ENCODE measurements at places on chromosomes 3 and 15.

- H3K27ac ChIP-seq, result no peak overlapping the region
- DNase-seq, result no peak
- H3K27me3 ChIP-seq, result no peaks in the 10 kb centered on the region
Observed at GRCh38 chr15:101167411-101167752, 84.5 kb downstream of the CHSY1 start.

DNA sequence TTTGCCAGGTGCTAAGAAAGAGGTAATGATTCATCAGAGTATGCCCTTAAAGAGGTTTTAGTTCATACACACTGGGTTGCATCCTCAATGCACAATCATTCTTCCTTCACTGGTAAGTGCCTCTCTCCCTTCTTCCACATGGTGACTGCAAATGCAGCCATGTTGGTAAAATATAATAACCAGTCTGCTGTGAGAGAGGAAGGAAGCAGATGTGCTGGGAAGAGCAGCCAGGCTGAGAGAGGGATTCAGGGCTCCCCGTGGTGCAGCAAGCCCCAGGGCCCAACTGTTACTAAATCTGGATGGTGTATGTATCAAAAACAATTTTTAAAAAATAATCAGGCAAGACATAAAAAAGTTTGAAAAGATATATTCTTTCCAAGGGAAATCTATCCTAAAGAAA, 498.1 kb downstream of the MAGI1 start:
- peaks cover 23% of the 10 kb centered on the region for H3K4me1 ChIP-seq
- no peaks in the 10 kb centered on the region for H3K27me3 ChIP-seq
- H3K27ac ChIP-seq, result no peak overlapping the region
- H3K36me3 ChIP-seq, result no peaks in the 10 kb centered on the region
- DNase-seq, result no peak

GRCh38 chr15:75594276-75594675, 15.2 kb upstream of the PTPN9 start:
- H3K27ac ChIP-seq, result no peak overlapping the region
- H3K4me3 ChIP-seq, result no peak overlapping the region
- no peak for DNase-seq
- H3K36me3 ChIP-seq, result peaks cover 5% of the 10 kb centered on the region

DNA sequence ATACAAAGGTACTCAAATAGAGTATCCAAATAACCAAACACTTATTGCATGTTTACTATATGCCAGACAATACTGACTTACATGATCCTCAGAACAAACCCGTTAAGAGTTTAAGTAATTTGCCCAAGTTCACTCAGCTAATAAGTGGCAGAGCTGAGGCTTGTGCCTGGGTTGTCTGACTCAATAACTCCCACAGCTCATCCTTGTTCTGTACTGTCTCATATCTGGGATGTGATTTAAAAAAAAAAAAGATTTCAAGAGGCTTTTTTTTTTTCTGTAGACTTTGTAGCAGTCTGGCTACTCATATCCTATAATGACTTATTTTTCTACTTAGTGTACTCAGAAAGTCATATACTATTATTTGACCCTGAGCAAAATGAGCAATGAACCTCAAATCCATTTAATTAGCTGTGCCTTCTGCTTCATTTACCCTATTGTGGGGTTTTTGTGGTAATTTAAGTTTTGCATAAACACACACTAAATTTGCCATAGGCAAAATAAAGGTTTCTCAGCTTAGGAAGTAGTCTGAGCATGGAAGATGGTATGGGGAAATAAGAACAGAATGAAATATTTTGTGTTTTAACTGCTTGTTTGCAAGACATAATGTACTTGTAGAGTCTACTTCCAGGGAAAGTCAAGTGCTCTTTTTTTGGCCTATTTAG, 3.1 kb downstream of the NSUN3 start:
- H3K27me3 ChIP-seq, result no peaks in the 10 kb centered on the region
- H3K27ac ChIP-seq, result no peak overlapping the region
- H3K36me3 ChIP-seq, result no peaks in the 10 kb centered on the region

GRCh38 chr15:72369964-72370363, 5.8 kb downstream of the HEXA start:
- H3K27ac ChIP-seq, result no peak overlapping the region
- H3K27me3 ChIP-seq, result no peaks in the 10 kb centered on the region
- no peak for DNase-seq
- H3K4me3 ChIP-seq, result no peak overlapping the region
- H3K36me3 ChIP-seq, result no peaks in the 10 kb centered on the region

DNA sequence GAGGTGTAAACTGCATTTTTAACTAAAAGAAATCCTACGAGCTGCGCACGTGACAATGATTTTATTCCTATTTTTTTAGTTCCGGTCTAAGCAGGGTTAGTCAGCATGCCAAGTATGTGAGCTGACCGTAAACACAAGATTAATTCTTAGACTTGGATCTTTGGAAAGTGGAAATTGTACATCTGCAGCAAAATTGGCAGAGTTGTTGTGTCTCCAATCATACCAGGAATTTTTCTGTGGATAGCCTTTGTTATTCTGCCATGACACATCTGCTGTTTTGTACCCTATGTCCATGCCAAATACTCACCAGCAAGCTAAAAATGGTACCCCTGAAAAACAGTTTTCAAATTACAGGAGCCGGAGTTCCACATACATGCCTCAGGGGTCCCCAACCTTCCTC, 562.5 kb downstream of the UNC13C start:
- no peaks in the 10 kb centered on the region for H3K4me1 ChIP-seq
- no peaks in the 10 kb centered on the region for H3K36me3 ChIP-seq
- H3K27me3 ChIP-seq, result no peaks in the 10 kb centered on the region
- H3K27ac ChIP-seq, result no peak overlapping the region

DNA sequence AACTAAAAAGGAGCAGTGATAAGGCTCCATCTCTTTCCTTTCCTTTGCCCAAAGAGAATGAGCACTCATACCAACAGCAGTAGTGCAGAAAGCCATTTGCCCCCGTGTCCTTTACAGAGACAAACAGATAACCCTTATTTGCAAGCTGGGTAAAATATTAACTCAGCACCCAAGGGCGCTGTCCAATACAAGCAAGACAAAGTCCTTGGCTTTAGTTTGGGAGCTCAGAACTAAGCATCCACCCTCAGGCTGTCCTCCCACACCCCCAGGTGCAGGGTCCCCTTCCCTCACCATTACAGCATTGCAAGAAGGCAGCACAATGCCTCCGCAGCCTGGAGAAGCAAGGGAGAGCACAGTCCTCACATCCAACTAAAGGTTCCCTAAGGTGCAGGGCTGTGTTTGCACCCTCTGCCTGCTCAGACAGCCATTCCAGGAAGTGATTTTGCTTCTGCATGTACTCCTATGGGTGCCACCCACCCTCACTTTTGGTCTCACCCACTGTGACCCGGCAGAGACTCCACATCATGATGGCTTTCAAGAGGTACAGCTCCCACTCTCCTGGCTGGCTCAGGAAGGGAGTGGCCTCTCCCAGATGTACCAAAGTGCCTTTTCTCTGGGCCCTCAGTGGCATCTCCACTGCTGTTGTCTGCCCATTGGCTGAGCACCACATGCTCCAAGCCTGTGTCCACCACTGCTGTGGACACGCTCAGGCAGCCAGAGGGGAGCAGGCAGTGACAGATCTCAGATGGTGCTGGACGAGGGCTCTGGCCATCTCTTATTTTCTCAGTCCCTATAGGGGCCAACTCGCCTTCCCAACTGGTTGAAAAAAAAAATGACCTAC, 34.1 kb upstream of the HES1 start:
- H3K4me3 ChIP-seq, result no peak overlapping the region
- no peak for DNase-seq
- H3K4me1 ChIP-seq, result no peaks in the 10 kb centered on the region
- H3K27ac ChIP-seq, result no peak overlapping the region

DNA sequence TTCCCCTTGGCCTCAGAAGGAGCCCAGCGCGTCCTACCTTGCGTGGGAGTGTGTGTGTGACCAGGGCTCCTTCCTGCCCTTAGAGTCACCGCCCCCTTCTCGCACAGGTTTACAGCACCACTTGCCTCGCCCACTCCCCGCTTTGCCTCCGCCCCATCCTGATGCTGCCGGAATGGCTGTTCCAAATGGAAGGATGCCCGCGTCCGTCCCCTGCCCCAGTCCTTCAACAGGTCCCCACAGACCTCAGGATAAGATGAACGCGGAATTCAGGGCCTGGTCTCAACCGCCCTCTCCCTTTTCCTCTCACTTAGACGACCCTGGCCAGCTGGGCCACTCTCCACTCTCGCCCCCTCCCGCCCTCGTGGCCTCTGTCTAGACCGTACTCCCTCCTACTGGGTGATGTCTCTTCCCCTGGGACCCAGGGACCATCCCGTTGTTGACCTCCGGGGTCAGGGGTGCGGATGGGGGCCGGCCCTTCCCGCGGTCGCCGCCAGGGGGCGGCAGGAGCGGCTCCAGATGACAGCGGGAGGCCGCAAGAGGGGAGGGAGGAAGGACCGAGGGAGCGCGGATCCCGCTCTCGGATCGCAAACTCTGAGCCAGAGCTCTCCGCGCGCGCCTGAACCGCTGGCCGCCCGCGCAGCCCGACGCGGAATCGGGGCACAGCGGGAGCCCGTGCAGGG, at the start of gene THSD4:
THSD4 (plus strand) TSS at position 585 of the 680 bp plus-strand sequence.
- peaks cover 4% of the 10 kb centered on the region for H3K4me1 ChIP-seq
- H3K27ac ChIP-seq, result no peak within 1 kb of the TSS
- H3K36me3 ChIP-seq, result no peaks in the 10 kb centered on the region
- H3K27me3 ChIP-seq, result peaks cover 16% of the 10 kb centered on the region

DNA sequence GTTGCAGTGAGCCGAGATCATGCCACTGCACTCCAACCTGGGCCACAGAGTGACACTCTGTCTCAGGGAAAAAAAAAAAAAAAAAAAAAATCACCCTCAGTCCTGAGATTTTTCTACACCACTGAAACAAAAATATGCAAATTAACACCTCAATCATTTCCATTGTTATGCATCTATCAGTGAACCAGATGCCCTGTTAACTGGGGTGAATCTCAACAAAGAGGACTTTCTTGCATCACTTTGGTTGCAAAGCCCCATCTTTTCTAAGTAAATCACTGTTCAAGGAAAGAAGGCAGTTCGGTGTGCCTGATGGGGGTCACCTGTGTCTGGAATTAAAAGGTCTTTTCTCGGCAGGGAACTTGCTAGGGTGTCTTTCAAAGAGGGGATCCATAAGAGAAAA, 421.6 kb downstream of the EPHB1 start:
- DNase-seq, result no peak
- peaks cover 20% of the 10 kb centered on the region for H3K4me1 ChIP-seq
- peak overlapping the region; percentile 40 for H3K27ac ChIP-seq
- no peaks in the 10 kb centered on the region for H3K27me3 ChIP-seq
- H3K36me3 ChIP-seq, result no peaks in the 10 kb centered on the region
- no peak overlapping the region for H3K4me3 ChIP-seq

DNA sequence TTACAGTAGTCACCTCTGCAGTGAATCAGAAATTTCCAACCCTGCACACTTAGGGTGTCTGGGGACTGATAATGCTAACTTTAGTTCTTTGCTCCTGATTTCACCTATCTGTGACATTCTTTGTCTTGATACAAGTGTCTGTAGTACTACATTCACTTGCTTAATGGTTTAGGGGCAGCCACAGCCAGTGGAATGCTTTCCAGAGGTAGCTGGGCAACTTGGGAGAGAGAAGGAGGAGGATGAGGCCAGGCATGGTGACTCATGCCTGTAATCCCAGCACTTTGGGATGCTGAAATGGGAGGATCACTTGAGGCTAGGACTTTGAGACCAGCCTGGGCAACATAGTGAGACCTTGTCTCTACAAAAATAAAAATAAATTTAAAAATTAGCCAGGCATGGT, 8.5 kb downstream of the BAHD1 start:
- no peak overlapping the region for H3K4me3 ChIP-seq
- H3K4me1 ChIP-seq, result peaks cover 37% of the 10 kb centered on the region
- no peak overlapping the region for H3K27ac ChIP-seq
- H3K27me3 ChIP-seq, result no peaks in the 10 kb centered on the region
- no peaks in the 10 kb centered on the region for H3K36me3 ChIP-seq

Measured in H1 (cell line).